ENCODE measurements at places on chromosomes 1 and 21.

- DNase-seq: peak; percentile 94
Measured at GRCh38 chr1:19398309-19398760, 86.2 kb downstream of the SLC66A1 start.

GRCh38 chr1:51948491-51948915 lies 42.0 kb downstream of the RAB3B start:
- no peak for DNase-seq

- DNase-seq: no peak
Measured at GRCh38 chr1:191585095-191585494, 573.2 kb upstream of the RGS18 start.

DNA sequence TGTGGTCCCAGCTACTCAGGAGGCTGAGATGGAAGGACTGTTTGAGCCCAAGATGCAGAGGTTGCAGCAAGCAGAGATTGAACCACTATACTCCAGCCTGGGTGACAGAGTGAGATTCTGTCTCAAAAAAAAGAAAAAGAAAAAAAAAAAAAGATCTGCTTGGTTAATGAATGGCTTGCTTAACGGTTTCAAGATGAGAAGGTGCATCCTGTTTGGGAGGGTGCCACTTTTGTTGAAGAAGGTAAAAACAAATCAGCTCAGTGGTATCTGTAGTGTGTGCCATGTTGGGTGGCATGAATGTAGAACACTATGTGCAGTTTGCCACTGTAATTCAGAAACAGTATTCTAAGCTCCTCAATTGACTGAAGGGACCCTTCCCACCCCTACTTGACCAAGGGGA lies 94.9 kb upstream of the ETV3 start:
- DNase-seq: no peak

GRCh38 chr1:205575294-205575885 lies 56.4 kb downstream of the ELK4 start:
- no peak for DNase-seq

GRCh38 chr1:36520771-36521420 lies 38.2 kb upstream of the CSF3R start:
- no peak for DNase-seq

- no peak for DNase-seq
Measured at GRCh38 chr1:207744000-207744534, 7.8 kb upstream of the CD46 start.

DNA sequence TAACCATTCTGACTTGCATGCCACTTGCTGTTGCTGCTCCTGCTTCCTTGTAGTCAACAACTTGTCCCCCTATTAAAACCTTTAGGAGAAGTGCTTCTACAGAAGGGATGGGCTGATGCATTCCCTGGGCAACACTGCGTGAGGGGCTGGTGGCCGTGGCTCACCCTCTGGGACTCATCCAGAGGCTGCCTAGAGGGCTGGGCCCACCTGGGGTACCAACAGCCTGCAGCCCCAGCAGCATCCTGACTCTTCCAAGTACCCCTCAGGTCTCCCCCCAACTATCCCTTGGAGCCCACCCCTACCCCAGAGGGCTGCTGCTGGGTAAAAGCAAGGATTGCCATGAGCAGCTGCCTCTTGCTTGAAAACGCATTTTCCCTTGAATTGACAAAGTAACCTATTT lies 34.7 kb upstream of the LHX4 start:
- no peak for DNase-seq

- DNase-seq: no peak
Measured at GRCh38 chr1:100979631-100980030, 46.0 kb downstream of the DPH5 start.

DNA sequence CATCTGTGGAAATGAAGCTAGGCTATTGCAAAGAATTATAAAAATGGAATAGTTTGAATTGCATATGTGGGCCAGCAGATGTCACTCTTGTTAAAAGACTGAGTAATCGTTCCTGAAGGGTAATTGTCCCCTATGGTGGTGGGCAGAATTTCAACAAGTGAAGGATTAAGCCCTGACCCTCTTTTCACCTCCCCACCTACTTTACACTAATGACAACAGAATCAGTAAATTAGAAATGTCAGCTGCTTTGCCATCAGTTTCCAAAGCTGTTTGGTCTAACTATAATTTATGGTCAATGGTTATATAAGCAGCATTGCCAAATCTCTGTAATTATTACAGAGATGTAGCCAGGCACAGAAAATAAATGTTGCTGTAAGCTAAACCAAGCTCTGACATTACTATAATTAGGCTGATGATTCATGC lies 898.6 kb downstream of the AMY1C start:
- DNase-seq: peak; percentile 0

DNA sequence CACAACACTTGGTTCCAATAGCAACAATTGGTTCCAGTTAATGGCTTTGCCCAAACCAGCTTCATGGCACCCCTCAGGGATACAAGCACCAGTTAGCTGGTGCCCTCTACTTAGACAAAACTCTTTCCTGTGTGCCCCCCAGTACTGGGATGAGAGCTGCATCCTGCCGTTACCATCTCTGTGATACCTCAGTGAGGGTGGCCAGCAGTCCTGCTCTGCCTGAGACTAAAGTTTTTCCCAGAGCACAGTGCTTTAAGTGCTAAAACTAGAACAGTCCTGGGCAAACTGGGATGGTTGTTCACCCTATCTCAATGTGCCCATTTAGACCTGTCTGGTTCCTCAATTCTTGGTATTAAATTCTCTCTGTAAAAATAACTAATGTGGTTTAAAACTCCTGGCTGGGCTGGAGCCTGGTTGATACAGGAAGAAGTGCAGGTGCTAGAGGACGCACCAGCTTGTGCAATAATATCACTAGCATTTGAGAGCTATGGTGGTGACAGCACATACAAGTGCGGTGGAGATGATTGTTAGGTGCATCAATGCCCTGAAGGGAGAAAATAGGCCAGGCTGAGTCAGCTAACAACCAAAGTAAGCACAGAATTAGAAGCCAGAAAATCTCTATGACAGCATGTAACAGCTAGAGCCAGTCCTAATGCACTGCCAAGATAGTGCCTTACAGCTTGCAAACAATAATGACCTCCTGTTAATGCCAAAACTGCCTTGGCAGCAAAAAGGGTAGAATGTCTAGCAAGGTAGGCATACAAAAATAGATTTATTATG lies 179.8 kb upstream of the GALNT2 start:
- no peak for DNase-seq

DNA sequence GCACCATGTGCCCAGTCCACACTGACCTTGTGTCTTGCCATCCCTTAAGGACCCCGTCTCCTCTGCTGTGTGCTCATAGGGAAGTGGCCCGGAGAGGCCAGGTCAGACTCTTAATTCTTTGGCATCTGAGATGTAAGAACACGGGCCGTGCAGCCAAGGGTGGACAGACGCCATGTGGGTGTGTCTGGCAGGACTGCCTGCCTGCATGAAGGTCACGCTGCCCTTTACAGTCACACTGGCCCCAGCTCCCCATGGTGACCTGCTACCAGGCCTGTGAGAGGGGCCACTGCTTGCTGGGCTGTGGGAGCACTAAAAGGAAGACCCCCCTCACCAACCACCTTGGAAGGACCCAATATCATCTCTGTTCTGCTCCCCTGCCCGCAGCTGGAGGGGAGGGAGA lies 17.7 kb downstream of the DHRS3 start:
- no peak for DNase-seq

DNA sequence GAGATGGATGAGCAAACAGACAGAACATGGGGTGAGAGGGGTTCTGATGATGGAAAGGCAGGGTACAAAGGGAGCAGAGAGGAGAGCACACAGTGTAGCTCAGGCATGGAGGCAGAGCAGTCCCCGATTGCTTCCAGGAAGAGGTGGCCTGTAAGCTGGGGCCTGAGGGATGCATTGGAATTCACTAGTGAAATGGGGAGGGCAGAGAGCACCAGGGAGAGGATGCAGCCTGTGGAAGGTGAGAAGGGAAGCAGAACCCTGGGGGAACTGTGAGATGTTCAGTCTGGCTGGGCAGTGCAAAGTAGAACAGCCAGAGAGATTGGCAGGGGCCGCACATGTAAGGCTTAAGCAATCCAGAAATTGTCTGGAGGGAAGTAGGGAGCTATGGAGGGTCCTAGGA lies 12.2 kb downstream of the ZNF362 start:
- DNase-seq: no peak

- no peak for DNase-seq
Measured at GRCh38 chr1:7409278-7409677, 361.8 kb upstream of the VAMP3 start.

DNA sequence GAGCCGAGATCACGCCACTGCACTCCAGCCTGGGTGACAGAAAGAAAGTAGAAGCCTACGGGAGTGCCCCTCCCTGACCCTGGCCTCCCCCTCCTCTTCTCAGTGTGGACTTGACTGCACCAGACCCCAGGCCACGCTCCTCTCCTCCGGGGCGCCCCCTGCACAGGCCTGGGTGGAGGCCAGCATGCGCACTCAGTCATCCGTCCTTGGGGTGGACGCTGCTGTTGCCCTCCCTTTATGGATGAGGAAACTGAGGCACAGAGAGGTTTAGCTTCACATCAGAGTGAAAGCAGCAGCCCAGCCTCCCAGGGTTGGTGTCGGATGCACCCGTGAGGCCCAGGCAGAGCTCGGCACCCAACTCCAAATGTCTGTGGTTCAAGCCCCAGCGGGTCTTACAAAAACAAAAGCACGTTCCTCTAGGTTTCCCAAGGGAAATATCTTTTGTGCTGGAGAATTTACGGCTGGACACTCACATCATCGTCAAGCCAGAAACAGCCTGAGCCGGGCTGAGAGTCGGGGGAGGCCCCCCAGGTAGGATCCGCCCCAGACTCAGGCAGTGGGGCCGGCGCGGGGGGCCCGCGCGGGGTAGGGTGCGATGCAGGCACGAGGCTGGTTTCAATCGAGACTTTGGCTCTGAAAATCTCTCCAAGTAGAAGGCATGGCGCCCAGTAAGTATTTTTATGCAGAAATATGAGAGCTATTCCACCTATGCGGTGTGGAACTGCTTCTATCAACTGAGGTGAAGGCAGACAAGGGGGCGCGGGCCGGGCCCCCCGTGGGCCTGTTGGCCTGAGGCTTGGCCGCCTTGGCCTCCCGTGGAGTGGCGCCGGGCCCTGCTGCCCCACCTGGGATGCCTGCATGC lies 36.6 kb downstream of the MORN1 start:
- no peak for DNase-seq

DNA sequence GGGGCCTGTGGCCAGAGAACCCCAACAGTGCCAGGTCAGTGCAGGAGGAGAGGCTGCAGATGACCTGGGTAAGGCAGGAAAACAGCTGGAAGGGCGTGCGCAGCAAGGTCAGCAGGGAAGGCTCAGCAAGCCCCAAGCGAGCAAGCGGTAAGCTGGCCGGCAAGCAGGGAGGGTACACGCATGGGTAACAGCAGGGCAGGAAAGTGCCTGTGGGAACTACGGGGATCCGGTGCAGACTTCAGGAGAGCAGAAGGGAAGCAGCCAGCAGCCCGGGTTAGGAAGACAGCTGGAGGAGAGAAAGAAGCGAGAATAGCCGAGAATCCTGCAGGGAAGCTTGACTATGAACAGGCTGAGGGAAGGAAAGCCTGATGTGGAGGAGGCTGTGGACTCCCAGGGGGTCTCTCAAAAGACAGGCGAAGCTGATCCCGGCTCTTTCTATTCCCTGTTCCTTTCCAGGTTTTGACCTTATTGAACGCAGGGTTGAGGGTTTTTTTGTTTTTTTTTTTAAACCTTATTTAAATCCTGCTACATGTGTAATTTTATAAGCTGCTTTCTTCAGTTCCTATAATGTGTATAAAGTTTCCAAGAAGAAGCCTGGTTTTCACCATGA lies 20.9 kb downstream of the UMODL1 start:
- DNase-seq: no peak

GRCh38 chr1:76669131-76669530 lies 198.1 kb upstream of the ST6GALNAC5 start:
- DNase-seq: no peak

- DNase-seq: no peak
Measured at GRCh38 chr1:217498209-217498608, 132.7 kb downstream of the GPATCH2 start.

- DNase-seq: no peak
Measured at GRCh38 chr1:1354271-1355247, 3.8 kb downstream of the MXRA8 start.

DNA sequence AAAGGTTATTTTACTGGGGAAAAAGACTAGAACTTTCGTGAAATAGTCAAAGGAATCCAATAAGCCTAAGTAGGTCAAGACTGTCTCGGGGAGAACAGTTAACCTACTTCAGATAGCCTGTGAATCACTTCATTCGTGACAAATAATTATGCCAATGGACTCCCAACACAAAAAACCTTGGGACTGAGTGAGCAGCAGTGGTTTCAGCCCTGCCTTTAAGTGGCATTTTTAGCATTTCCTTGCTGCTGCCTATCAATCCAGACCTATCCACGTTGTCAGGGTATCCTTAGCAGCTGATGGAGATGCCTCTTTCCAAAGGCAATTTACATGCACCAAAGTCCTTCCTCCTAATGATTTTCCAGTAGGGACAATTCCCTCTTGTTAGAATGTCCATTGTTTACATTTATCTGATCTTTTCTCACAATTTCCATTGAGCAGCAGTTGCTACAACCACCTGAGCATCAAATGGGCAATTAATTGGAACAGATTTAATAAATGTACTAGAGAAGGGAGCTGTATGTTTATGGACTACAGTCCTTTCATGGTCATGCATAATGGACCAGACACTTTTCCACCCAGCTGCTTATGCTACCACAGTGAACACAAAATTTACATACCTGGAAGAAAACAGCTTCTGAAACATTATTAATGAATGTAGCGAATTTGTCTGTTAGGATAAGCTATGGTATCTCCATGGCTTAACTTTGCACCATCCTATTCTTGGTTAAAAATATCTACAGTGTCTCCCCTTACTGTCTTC lies 75.8 kb downstream of the TM2D1 start:
- DNase-seq: no peak
